Stimulated activated CD8-positive, alpha-beta memory T cell treated with anti-CD3 and anti-CD28 coated beads, Interleukin-2, amount 100 ng/mL, for 48 hours (primary cell): ENCODE measurements at places on chromosomes 5 and 9.

DNA sequence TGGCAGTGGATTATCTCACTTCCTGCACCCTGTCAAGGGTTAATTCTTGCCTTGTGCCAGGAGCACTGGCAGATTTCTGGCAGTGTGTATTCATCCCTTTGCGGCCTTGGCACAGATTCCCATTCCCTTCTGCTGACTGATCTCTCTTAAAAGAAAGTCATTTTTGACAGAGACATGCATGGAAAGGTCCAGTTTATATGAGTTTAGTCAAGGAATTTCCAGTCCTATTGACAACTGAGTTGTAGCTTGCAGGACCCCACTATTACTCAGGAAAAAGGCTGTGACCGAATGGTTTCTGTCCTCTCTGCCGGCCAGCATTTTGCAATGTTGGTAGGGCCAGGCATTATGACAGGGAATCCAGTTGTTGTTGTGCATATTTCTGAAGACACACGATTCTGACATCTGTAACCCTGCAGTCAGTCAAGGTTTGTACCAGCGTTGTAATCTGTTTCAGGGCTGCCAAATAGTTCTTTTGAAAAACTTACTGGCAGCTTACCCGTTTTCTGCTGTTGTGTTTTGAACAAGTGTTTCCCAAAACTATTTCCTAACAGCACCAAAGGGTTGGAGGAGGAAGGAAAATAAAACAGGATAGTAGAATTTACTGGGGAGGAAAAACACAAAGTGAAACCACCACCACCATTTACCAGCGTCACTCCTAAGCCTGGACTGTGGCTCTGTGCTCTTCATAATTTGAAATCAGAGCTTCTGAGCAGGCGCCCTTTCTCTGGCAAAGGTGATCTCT is 243.4 kb upstream of the KLF4 start:
- no peak for DNase-seq

GRCh38 chr9:107103621-107104020 is 179.5 kb upstream of the RAD23B start:
- DNase-seq: no peak

DNA sequence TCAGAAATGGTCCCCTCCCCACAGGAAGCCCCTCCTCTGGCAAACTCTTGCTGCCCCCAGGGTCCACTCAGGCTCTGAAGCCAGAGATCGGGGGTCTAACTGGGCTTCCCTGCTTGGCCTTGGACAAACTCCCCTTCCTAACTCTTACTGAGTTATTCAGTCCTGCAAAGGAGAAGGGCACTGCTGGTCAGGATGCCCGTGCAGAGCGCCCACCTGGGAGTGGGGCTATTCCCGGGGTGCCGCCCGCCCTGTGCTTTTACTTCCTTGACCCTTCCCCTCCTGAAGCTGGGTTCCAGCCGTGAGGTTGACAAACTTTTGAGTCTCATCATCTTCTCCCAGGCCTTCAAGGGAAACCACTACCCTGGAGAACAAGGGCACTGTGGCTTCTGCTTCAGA is 4.9 kb downstream of the TBC1D9B start:
- DNase-seq: no peak

GRCh38 chr5:67880511-67880805 is 335.1 kb upstream of the PIK3R1 start:
- DNase-seq: no peak

- no peak for DNase-seq
These were observed 144.3 kb downstream of the HSD17B3 start for GRCh38 chr9:96157675-96158074.

DNA sequence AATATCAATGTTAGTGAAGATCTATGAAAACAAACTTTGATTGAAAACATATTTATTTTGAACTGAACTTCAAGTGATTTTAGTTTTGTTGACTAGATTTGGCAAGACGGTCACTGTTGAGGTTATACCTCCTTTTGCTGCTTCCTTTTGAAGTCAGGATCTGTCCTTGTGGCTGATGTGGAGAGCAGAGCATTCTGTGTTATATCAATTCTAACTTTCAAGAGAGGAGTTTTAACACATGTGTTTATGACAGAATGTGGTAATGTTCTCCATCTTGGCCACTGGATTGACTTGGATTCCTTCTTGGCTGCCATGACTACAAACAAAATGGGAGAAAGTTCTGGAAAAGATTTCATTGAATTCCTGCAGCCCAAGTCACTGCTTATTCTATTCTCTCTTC is 104.0 kb upstream of the ACTBL2 start:
- no peak for DNase-seq

- DNase-seq: no peak
These were observed 106.9 kb downstream of the GLDC start for GRCh38 chr9:6538666-6539071.

- no peak for DNase-seq
These were observed 12.7 kb upstream of the SVEP1 start for GRCh38 chr9:110592044-110592830.

- no peak for DNase-seq
These were observed 65.1 kb downstream of the ZFR start for GRCh38 chr5:32379421-32379820.

DNA sequence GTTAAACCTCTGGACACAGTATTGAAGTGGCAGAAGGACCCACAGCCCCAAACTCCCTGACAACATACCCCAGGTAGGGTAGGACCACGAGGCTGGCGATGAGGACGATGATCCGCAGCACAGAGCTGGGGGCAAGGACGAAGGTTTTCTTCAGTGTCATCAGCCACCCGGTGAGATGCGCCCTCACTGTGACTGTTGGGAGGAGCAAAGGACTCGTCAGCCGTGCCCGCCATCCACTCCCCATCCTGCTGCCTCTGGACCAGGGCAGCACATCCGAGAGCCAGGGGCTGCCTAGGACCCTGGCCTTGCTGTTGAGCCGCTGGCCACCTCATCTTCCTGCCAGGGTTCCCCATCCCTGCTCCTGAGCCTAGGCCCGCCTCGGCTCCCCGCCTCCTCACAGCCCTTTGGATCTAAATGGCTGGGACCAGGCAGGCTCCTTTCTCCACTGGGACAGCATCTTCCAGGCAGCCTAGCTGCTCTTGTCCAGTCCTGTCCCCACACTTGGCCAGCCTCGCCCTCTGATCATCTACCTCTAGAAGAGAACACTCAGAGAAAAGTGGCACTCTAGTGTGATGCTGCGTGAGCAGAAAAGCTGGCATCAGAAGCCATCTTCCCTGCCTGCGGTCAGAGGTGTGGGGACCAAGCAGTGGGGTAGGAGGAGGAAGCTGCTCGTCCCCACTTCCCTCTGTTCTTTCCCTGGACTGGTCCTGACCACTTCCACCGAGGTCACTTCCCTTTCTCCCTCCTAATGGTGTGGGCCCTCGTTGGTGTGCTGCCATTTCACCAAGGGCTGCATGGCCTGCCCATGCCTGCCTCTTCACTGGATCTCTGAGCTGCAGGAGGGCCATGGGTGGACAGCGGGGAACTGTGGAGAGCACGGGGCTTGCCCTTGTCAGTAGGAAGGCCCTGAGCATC is 49.2 kb downstream of the OTULIN start:
- no peak for DNase-seq

- no peak for DNase-seq
These were observed 14.1 kb upstream of the C1QTNF3 start for GRCh38 chr5:34057118-34057517.

- no peak for DNase-seq
These were observed 184.8 kb upstream of the TBCA start for GRCh38 chr5:77960863-77961396.

- no peak for DNase-seq
These were observed 245.1 kb upstream of the MEF2C start for GRCh38 chr5:89128092-89128491.

GRCh38 chr5:160641405-160641804 is 210.6 kb downstream of the ATP10B start:
- DNase-seq: no peak

GRCh38 chr9:133835262-133835901 is 97.2 kb upstream of the SARDH start:
- no peak for DNase-seq

- DNase-seq: no peak
These were observed 1.4 kb downstream of the NCS1 start for GRCh38 chr9:130173666-130173983.

DNA sequence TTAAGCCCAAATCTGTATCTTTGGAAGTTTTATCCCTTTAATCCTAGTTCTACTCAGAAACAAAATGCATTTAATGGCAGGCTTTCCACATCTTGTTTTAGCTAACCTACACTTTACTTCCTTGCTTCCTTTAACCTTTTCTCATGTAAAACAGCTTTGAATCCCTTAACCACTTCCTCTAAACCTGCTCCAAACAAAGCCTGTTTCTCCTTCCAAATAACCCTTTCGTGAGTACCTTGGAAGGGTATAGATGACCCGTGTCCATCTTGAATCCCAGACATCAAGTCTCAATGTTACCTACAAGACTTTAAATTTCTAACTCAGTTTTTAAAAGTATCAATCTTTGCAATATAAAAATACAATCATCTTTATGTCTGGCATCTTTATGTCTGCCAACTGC is 78.4 kb downstream of the DROSHA start:
- no peak for DNase-seq

DNA sequence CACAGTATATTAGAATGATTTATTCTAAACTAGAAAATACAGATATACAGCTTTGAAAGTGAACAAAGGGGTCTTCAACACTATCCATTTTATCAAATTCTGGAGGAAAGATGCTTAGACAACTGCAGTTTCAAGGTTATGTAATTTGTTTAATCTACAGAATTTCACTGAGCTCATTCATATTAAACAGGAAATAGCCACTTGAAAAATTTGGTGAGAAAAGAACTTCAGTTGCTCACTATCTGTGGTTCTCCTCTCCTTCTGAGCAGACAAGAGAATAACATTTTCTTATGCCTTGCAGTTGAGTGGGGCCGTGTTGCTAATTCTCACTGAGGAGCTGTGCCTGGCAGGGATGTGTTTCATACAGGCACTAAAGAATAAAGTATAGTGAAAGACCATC is 1428.2 kb downstream of the CDH12 start:
- no peak for DNase-seq

DNA sequence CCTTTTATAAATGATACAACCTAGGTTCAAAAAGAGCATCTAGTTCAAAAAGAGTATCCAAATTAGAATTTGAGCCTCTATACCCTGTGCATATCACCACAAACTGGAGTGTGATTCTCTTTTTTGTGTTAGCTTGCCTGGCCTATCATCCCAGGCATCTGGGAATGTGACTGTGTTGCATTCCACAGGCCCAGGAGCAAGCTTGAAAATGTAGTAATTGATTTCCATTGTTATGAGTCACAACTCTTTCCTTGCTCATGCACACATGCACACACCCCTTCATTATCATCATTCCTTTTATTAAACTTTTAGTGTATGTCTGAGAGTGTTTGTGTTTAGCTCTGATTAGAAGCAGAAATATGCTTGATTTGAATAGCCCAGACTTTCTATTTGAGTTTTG is 75.2 kb downstream of the FCHO2 start:
- no peak for DNase-seq

DNA sequence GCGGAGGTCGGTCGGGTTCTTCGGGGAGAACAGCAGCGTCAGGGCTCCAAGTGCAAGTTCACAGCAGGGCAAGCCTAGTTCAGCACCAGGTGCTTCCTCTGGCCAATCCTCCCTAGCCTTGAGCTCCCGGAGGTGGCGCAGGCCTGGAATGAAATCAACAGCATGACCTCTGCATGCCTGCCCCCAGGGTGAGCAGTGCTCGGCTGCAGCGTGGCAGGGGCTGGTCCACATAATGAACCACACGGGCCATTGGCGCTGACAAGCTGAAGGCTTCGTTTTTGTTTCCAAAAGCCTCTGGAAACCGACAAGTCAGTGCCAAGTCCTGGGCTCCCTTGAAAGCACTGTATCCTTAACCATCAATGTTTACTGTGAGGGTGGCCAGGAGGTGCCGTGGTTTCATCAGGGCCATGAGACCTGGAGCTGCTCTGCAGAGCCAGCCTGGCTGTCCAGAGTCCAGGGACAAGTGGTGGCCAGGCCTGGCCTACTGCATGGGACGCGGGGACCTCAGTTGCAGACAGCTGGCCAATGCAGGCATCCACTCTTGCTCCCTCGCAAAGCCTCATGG is 2.1 kb upstream of the INPP5E start:
- no peak for DNase-seq

- no peak for DNase-seq
These were observed 123.3 kb upstream of the SLC12A2 start for GRCh38 chr5:127960270-127960691.

- no peak for DNase-seq
These were observed 131.8 kb downstream of the ROR2 start for GRCh38 chr9:91818225-91818585.

- no peak for DNase-seq
These were observed 8.5 kb downstream of the TNC start for GRCh38 chr9:115109486-115109885.

DNA sequence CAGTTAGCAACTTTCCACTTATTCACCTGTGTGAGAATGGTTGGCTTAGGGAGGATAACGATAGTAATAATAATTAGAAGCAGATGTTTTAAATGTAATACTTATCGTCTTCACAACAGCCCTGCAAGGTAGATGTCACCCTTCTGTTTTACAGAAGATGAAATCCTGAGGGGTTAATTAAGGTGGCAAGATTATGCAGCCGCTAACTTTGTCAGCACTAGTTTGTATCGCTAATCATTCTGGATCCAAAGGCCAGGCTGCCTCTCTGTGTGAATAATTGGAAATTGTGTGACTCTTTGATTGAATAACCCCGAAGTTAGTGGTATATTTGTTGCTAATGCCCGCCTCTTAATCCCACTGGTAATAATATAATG is 635 bp downstream of the IFT74 start:
- DNase-seq: no peak

DNA sequence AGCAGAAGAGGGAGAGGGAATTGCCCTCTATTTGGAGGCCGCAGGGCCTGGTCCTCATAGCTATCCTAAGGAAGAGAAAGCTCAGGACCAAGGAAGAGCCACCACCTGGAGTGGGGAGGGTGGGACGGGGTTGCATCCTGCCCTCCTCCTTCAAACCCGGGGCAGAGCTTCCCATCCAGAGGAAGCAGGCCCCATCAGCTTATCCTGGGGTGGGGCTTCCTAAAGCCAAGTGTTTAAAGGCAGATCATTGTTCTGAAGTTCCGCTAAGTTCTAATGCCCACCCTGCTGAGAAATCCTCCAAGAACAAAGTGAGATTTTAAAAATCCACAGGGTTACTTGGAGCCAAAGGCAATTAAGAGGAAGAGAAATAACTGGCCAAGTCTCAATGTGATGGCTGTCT is 210.3 kb downstream of the C9orf152 start:
- no peak for DNase-seq

- no peak for DNase-seq
These were observed 42.0 kb upstream of the ENTREP1 start for GRCh38 chr9:69283003-69283402.

- no peak for DNase-seq
These were observed 2.4 kb upstream of the CDO1 start for GRCh38 chr5:115818821-115819220.
